ENCODE measurements at places on chromosomes 2 and 18.

DNA sequence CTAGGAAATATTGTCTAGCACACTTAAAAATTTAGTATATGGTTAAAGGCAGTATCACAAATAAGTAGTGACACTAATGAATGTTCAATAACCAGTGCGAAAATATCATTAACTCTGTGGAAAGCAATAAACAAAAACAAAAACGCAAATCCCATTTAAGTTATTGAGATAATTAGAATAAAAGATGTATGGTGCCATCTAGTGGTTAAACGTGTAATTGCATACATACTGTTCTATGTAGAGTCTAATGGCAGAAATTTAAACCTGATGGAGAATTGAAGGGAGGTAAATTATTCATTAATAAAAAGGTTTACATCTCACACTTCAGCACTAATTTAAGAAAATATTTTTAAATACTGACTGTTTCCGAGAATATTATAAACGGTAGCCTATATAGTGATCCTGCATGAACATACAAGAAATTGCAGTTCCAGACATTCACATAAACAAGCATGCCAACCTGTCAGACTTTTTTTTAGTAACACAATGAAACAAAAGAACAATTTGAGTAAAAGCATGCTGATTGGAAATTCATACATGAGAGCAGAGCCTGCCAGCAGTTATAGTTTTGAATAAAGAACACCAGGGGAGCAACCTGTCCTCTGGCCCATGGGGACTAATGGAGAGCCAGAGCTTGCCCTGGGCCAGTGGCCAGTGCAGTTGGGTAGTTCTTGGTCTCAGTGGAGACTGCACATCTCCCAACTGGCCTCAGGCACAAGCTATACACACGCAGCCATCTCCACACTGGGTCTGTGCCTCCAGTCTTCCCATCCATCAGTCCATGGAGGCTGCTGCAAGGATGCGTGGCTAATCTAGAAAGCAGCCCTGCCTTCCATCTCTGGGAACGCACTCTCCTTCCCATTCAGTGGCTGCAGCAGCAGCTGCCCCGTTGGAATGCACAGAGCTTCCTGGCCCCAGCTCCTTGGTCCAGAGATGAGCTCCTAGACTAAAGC, 28.0 kb downstream of the GCG start:
- no peak for DNase-seq

- DNase-seq: no peak
Measured at GRCh38 chr2:143852759-143853158, 667.2 kb downstream of the ZEB2 start.

DNA sequence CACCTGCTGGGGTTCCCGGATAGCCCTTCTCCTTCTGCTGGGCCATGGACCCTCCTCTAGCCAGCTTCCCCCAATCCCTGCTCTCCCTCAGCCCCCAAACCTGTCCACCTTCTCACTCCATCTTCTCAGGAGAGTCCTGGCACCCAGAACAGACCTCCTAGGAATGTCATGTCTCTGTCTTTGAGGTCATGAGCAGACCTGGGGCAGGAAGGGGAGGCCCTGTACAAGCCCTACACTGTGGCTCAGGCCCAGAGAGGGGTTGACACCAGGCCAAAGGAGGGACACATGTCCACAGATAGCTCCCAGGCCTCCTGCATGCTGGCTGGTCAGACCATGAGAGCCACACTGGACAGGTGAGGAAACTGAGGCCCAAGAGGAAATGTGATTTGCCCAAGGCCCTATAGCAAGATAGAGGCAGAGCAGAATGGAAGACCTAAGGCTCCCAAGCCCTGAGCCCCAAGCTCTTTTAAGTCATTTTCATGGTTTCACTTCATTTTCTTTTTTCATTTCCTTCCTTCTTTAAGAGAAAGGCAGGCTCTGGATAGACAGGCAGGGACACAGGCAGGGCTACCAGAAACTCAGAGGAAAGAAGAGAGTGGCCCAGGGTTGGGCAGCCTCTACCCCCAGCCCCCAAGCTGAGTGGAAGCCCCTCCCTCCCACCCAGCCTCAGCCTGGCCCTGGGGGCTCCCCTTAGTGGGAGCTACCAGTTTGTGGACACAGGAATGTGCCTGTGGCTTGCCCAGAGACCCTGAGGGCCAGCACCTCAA, 159.7 kb downstream of the SMAD7 start:
- DNase-seq: no peak

- DNase-seq: no peak
Measured at GRCh38 chr2:18178736-18179349, 300.4 kb downstream of the KCNS3 start.

- DNase-seq: no peak
Measured at GRCh38 chr18:2715990-2716389, 60.5 kb downstream of the SMCHD1 start.

- DNase-seq: peak; percentile 53
Measured at GRCh38 chr2:10297959-10298531, 4.7 kb upstream of the HPCAL1 start.

GRCh38 chr2:203732092-203732952, 25.9 kb downstream of the CD28 start:
- no peak for DNase-seq

GRCh38 chr2:235199128-235199527, 247.3 kb downstream of the SH3BP4 start:
- DNase-seq: no peak

GRCh38 chr2:147389218-147389617, 455.6 kb upstream of the ACVR2A start:
- DNase-seq: no peak

DNA sequence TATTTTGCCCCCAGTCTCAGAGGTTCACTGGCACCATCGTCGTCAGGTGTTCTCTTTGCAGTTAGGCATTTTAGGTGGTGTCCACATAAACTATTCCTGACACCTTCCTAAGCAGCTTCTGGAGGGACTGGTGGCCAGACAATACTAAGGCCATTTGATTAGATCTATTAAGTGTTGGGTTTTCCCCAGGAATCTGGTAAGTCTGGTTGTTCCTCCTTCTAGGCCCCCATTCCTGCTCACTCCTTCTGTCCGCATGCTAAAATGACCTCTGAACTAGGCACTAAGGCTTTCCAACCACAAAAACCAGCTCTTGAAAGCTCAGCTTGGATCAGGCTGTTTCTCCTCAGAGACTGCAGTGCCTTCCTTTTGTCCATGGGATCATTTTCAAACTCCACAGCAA, 100.7 kb downstream of the MGAT5 start:
- no peak for DNase-seq
